ENCODE measurements at places on chromosomes 11 and 22. TPM values are rescaled to one million over a fixed set of nuclear protein-coding genes. Genes with fewer than 3 reads are reported as not detected.
A peak's percentile ranks its signal among the peaks of the same experiment; 100 is the strongest.

The GUCY1A2 gene
- total RNA-seq: 0.27 TPM

The ADM2 gene
- total RNA-seq: 0.79 TPM

The TRPC6 gene
- 0.11 TPM for total RNA-seq

The SHANK2 gene
- 0.02 TPM for total RNA-seq

The MS4A6A gene
- total RNA-seq: not detected

The RASL10A gene
- total RNA-seq: 3.6 TPM

The APOA1 gene
- total RNA-seq: 0.14 TPM

DNA sequence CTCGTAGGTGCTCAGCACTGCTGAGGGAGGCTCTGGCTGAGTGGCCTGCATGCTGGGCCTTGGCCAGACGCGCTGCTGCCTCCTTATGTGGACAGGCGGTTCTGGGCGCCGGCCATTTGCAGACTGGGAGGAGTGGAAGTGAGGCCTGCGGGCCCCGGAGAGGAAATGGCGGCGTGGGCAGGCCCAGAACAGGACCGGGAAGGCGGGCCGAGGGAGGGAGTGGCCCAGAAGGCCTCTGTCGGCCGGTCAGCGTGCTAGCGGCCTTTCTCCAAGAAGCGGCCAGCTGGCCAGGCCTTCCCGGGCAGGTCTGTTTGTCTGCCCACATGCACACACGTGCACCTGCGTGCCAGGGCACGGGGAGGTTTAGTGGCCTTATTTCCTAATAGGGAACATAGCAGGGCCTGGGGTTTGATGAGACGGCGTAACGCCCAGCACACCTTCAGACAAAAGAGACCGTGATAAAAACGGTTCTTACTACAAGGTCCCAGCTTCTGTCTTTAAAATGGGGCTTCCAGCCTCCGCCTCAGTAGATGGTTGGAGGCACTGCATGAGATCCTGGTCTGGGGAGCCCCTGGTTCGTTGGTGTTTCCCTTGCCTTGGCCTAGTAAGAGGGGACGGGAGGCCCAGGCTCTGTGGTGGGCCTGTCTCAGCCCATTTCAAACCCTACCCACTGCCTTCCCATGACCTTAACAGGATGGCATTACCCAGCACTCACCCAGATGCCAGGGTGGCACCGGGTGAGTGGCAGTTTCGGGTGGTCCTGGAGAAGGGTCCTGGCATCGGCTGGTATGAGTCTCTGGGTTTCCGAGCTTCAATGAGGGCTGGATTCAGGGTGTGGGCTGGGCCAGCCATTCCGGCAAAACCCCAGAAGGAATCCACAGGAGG lies 65.1 kb upstream of the PPARA start:
- DNase-seq: peak; percentile 95

DNA sequence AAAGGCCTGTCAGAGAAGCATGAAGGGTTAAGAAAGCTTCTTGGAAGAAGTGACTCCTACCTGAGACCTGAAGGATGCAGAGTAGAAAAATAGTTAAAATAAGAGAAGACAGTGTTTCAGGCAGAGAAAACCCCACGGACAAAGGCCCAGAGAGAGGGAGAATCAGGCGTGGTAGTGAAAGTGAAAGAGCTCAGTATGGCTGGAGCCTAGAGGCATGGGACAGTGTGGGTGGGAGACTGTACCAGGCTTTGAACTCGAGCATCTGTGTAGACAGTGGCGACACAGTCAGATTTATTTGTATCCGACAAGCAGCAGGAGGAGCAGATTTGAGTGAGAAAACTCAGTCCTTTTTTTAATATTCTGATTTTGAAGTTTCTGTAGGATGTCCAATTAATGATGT lies 360.0 kb downstream of the OPCML start:
- DNase-seq: no peak

- DNase-seq: peak; percentile 23
These were observed 582 bp downstream of the SREBF2 start for GRCh38 chr22:41833369-41834004.

DNA sequence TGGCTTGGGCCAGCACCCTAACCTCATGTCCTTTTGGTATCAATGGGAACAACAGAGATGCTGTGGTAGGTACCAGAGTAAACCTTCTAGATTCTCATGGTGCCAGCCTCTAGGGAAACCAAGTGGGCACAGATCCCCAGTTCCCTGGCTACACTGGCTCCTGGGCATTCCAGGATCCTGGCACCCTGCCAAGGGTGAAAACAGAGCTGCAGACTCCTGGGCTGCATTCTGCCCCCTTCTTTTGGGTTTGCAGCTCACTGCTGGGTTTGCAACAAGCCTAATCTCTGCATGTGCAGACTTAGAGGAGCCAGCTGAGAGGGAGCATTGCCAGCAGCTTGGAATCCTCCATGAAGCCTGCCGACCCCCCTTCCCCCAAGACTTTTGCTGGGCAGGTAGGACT lies 30.6 kb downstream of the PRDM11 start:
- DNase-seq: no peak

DNA sequence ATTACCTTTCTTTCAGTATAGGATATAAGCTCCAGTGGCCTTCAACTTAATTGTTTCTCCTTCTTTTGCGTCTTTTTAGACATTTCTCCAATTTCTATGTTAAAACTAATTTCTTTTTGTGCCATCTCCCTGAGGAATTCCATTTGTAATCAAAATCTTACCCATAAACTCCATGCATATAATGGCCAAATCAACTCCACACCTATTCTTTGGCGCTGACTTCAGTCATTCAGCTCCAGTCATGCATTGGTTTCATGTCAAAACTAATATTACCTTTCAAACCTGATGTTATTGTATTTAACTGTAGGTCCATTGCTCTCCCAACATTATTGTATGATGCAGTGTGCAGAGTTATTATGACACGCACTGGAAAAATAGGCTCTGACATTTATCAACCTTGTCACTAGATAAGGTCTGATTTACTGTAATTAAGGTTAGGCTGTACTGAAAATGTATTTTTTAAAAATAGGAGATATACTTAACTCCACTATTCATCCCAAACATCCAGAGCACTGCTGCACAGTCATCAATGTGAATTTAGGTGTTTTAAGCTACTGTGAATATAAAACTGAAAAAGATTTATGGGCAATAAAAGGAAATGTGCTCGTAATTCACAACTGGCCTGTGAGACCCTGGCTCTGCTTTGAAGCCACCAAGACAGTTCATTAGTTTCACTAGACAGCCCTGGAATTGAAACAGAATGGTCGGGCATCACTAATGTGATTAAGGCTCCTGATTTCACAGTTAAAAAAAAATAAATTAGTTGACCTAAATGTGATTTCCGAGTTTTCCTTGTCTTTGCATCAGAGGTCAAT lies 180.6 kb upstream of the GRIA4 start:
- no peak for DNase-seq

- DNase-seq: no peak
These were observed 27.0 kb downstream of the AP2A2 start for GRCh38 chr11:952406-953385.

GRCh38 chr11:45457649-45458048 lies 171.5 kb upstream of the SYT13 start:
- peak; percentile 68 for DNase-seq

DNA sequence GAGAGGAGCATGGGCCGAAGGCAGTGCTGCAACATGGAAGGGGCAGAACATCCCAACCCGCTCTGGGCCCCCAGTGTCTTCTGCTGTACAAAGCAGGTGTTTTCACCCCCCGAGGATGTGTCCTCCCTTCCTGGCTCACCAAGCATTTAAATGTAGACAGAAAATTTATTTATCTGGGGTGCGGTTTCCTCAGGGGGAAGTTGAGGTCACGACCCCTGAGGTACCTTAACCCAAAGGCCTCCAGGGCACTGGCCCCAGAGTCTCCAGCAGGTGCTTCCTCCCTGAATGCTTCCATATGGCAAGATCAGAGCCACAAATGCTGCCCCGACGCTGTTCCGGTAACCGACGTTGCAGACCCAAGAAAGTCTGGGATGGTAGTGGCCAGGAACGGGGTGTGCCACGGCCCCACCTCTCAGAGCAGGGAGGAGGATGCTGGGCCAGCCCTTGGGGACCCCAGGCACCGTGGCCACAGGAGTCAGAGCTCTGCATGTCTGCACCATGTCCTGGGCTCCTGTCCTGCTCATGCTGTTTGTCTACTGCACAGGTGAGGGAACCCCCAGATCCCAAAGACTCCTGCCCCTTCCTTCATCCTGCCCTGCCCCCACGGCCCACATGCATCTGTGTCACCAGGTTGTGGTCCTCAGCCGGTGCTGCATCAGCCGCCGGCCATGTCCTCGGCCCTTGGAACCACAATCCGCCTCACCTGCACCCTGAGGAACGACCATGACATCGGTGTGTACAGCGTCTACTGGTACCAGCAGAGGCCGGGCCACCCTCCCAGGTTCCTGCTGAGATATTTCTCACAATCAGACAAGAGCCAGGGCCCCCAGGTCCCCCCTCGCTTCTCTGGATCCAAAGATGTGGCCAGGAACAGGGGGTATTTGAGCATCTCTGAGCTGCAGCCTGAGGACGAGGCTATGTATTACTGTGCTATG lies at the start of gene VPREB1:
Gene VPREB1, plus strand, starts transcription at position 471 of the 935 bp plus-strand sequence. Its CDS starts 28 bp downstream, at position 499.
- DNase-seq: no peak

DNA sequence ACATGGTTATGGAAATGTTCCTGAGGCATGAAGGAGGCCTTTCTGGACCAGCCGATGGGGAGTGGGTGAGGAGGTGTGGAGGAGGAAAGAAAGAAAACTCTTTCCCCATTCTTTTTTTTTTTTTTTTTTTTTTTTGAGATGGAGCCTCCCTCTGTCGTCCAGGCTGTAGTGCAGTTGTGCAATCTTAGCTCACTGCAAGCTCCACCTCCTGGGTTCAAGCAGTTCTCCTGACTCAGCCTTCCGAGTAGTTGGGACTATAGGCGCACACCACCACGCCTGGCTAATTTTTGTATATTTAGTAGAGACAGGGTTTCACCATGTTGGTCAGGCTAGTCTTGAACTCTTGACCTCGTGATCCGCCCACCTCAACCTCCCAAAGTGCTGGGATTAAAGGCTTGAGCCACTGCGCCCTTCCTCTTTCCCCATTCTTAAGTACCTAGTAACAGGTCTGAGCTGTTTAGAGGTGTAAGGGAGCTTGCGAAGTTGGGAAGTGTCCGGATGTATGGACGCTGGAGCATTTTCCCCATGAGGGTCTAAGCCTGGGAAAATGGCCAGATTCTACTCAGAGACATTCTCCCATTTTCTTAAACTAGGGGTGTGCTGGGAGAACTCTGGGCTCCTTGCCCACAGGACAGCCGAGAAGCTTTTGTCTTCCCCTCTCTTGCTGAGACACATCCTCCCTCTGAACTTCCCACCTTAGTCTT lies 135.8 kb downstream of the TEAD1 start:
- DNase-seq: no peak

DNA sequence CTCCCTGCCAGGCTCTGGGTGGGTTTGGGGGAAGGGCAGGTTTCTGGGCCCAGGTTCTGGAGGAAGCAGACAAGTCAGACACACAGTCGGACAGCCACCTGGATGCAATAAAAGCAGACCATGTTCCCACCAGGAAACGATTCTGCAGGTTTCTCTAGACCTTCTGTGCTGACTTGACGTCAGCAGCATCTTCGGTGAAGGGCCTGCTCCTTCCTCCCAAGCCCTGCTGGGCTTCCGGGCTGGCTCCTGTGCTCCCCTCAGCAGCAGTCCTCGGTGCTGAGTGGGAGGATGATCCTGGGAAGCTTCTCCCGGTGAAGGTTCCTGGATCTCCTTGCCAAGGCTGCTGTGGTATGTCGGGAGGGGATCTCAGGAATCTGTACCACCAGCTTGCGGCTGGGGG lies 240.0 kb downstream of the GRIK4 start:
- no peak for DNase-seq

GRCh38 chr22:31561238-31561887 lies 65.0 kb downstream of the SFI1 start:
- DNase-seq: peak; percentile 64

- no peak for DNase-seq
These were observed 20.5 kb downstream of the KLHL22 start for GRCh38 chr22:20475115-20475436.

DNA sequence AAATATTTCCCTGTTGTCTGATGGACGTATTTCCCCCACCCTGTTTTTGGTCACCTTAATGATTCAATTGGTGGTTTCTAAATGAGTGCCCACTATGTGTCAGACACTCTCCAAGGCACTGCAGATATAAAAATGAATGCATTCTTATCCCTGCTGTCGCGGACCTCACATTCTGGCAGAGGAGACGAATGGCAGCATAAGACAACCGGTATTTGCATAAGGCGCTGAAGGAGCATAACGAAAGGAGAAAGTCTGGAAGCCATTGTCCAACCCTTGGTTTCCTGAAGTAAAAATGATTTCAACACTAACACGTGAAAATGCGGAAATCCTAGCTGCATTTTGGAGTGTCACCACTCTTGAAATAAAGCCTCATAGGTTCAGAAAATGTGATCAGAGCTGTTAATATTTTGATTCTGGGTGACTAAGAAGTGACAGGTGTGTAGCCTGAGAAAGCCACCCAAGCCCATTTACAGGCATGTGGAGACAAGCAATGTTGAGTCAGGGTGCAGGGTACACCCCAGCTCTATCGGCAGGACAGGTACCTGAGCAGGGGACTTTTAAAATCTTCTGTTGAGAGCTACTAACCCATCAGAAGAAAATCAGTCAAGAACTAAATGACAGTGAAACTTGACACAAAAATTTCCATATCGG lies 10.1 kb upstream of the GAB2 start:
- DNase-seq: no peak

DNA sequence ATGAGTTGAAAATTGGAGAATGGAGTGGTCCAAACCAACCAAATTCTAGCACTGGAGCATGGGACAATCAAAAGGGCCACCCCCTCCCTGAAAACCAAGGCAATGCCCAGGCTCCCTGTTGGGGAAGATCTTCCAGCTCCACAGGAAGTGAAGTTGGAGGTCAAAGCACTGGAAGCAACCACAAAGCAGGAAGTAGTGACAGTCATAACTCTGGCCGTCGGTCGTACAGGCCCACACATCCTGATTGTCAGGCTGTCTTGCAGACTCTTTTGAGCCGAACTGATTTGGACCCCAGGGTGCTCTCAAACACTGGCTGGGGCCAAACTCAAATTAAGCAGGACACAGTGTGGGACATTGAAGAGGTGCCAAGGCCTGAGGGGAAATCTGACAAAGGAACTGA lies 80.5 kb upstream of the ADSL start:
- DNase-seq: peak; percentile 64

GRCh38 chr11:60914633-60915247 lies 782 bp downstream of the TMEM109 start:
- DNase-seq: peak; percentile 21

DNA sequence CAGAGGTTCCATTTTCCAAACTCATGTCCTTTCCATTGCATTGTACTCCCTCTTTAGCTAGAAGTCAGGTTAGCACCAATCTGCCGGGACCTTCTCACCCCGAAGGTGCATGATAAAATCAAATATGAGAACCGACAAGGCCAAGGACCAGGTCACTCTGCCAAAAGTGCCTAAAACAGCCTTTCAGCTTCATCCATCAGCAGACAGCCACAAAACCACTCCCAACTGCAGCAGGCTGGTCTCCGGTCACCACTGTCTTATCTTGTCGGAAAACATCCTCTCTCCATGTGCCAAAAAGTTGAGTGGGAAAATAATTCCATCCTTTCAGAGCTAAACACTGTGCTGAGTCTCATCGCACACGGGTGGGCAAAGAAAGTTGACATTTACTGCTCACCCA lies 1.4 kb downstream of the PI4KA start:
- DNase-seq: no peak

DNA sequence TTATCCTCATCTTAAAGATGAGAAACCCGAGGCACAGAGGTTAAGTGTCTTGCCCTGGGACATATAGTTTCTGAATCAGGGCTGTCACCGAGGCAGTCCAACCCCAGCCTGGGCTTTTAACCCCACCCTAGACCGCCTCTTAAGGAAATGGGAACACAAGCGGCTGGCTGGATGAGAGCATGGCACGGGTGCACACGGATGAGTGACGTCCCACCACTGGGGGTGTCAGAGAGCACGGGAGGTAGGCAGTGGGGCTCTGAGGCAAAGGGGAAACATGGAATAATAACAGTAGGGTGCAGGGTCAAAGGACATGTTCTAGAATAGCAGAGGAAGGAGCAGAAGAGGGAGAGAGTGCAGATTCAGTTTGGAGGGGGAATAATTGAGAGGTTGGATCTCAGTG lies 22.3 kb downstream of the PPFIBP2 start:
- no peak for DNase-seq

Measured in HT1080 (cell line).